ENCODE measurements at places on chromosomes 3 and 15.

DNA sequence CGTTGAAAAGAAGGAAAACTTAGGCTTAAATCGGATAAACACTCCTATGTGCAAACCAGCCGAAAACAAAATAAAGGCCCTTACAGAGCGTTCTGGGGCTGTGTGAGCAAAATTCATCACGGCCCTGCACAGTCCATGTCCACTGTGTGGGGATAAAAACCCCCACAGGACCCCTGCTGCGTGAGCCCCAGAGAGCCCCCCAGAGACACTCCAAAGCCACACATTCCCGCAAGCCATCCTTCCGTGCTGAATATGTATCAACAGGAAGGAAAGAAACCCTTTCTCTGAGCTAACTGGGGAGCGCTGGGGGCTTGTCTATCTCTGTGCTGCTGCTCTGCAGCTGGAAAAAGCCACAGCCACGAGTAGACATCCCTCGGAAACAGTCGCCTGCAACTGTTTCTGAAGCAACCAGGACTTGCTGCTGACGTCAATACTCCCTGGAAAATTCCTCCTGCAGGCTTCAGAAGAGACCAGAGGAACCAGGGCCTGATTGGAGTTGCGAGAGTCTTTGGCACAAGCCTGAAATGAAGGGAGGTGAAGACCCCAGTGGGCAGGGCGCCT lies 72.7 kb downstream of the NUP210 start:
- no peak for DNase-seq

DNA sequence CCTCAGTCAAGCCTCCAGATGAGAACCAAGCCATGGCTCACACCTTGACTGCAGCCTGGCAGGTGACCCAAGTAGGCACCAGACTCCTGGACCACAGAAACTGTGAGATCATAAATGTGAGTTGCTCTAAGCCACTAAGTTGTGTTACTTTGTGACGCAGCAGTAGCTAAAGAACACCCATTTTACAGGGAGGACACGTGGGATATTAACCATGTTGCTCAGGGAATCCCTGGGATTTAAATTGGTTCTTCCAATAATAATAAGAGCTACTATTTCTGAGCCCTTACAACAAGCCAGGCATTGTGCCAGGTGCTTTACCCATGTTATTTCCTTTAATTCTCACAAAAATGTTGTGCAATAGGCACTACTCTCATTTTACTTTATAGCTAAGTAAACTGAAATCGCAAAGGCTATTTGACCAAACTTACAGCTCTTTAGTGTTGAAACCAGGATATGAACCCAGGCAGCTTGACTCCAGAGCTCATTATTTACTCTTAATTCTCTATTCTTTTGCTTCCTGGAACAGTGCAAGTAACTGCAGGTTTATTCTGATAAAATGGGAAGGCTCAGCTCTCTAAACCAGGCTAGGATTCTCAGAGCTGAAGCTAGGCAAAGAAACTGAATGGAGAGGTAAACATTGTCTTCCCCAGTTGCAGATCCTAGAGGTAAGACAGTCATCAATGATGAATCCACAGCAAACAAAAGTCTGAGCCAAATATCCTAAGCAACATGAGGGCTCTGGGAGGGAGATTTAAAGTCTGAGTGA lies 294.4 kb downstream of the KBTBD8 start:
- DNase-seq, result no peak

DNA sequence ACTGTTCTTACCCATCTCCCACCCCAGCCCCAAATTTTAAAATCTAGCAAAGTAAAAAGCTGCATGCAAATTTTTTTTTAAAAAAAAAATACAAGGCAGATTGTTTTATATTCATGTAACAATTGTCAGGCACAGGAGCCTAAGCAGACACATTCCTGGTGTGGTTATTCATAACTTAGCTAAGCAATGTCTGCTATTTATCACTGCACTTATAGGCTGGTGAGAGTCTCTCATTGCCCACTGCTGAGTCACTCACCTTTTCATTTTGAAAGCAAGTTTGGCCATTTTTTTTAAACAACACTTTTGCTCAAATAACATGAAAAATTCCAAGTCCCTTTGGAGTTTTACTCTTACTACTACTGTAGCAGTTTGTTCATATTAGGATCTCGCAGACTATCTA lies 413.9 kb downstream of the RBMS3 start:
- no peak for DNase-seq

DNA sequence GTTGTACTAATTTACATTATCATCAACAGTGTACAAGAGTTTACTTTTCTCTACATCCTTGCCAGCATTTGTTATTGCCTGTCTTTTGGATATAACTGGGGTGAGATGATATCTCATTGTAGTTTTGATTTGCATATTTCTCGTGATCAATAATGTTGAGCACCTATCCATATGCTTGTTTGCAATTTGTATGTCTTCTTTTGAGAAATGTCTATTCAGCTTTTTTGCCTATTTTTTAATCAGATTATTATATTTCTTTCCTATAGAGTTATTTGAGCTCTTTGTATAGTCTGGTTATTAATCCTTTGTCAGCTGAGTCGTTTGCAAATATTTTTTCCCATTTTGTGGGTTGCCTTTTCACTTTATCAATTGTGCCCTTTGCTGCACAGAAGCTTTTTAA lies 540.8 kb upstream of the SGO1 start:
- DNase-seq, result no peak

DNA sequence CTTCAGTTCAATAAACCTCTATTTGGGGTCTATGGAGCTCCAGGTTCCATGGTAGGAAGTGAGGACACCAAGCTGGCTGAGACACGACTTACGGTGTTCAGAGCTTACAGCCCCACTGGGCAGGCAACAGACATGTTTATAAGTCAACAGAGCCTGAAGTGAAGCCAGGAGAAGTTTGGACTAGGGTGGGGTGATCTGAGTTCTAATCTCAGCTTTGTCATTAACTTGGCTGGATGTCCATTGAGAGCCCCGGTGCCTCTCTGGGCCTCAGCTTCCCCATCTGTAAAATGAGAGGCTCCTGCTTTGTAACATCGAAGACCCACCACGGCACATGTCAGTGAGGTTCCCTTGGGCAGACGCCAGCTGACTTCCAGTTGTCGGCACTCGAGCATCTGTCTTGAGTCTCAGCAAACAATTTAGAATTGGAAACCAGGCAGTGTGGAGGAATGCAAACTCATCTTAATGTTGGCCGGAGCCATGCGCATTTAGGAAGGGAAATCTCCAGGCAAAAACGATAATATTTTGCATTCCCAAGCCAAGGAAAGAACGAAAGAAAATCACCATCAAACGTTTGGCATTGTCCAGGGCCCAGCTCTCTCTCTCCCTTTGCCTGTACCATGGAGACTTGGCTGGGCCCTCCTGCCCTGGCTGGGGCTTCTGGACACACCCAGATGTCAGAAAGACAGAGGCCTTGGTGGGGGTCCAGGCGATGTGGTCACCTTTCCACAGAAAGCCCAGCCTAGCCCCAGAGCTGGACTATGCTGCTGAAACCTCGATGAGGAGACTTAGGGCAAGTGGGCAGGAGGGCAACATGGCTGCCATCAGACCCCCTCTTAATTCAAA lies 18.4 kb downstream of the ITGA11 start:
- DNase-seq, result no peak

DNA sequence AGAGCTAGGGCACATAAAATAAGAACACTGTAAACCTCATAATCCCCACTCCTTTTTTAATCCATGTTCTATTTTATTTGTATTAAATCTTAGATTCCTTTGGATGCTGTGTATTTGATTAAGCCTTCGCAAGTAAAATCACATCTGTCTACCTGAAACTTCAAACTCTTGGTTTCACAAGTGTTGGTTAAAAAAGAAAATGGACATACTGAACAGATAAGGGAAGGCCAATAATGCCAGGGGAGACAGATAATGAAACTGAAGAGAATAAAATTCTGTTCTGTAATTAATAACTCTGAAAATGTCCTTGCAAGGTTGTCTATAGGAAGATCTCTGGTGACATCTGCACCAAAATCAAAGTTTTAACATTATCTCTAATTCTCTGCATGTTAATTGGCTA lies 114.2 kb downstream of the ULK4 start:
- no peak for DNase-seq

GRCh38 chr3:125350597-125350996 lies 24.5 kb downstream of the ZNF148 start:
- DNase-seq, result no peak

GRCh38 chr15:39125226-39125625 lies 455.7 kb upstream of the THBS1 start:
- no peak for DNase-seq

- DNase-seq, result no peak
These were observed 133.9 kb upstream of the WNT5A start for GRCh38 chr3:55621026-55621422.

- no peak for DNase-seq
These were observed 3.6 kb downstream of the CCRL2 start for GRCh38 chr3:46410669-46411068.

DNA sequence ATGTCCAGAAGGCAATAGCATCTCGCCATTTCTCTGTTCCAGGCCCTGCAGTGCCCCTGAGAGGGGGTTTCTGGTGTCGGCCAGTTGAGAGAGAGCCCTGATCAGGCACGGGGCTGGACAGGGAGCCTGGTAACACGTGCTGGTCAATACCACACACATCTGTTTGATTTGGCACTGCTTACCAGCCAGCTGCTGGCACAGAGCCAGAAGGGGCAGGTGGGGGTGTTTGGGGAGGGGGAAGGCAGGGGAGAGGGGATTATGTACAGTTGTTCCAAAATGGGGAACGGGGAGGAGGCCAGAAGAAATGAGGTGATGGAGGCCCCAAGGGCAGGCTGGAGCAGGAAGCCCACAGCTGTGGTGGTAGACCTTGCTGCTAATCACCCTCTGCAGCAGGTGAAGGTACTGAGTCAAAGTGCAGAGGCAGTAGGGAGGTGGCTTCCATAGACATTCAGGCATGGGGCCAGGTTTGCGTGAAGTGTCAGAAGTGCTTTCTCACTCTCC lies 153.5 kb upstream of the LPP start:
- no peak for DNase-seq

DNA sequence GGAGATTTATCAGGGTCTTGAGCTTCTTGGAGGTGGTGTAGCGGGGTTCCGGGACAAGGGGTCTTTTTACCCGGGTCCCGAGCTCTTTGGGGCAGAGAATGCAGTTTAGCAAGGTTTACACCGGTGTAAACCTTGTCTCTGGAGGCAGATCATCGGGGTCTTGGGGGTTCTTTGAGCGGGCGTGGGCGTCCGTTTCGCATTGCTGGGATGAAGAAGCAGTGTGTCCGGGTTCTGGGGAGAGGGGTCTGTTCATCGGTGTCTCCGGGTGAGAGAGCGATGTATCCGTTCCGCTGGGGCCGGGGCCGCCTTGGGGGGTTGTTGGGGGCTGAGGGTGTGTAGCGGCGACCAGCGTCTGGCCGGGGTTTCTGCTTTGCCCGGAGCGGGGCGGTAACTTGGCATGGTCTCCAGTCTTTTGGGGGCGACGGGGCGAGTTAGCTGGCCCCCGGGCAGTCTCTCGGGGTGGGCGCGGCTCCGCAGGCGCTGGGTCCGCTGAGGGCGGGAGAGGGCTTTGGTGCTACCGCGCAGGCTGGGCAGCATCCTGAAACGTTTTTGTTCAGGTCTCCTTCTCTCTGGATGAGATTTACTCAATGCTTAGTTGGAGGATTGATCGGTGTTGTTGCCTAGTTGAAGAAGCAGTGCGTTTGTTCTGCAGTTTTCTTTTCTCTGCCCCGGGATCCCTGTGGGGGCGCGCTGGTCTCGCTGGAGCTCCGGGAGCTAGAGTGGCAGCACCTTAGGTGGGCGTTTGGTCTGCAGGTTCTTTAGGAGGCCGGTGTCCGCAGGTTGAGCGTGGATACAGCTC lies 843 bp downstream of the GLCE start:
- no peak for DNase-seq

DNA sequence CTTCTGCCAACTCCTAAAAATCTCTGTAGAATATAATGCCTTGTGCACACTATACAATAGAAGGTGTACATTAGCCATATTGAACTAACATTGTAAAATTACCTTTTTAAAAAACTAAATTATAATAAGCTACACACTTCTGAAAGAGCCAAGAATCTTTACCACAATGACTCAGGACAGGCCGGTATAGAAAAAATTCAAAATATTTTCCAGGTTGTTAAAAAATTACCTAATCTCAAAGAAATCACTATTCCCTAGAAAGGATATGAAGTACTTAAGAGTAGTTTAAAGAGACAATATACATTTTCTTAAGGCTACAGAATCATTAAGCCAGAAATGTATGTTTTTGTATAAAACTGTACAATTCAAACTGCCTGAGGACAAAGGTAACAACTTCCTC lies 48.5 kb downstream of the TJP1 start:
- DNase-seq, result no peak

DNA sequence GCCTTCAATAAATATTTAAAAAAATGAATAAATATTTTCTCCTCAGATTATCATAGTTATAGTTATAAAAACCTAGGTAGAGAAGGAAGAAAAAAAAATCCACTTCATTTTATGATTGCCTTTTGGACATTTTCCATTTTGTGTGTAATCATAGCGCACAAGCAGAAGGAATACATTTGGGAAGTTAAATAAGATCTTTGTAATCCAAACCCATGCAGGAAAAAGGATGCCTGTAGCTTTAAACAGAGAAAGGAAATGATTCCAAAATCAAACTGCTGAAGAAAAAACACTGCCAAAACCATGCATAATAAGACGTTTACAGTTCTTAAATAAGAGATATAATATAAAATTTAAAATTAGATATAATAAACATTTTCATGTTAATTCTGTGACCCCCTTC lies 7.4 kb upstream of the CCDC54 start:
- DNase-seq, result no peak

DNA sequence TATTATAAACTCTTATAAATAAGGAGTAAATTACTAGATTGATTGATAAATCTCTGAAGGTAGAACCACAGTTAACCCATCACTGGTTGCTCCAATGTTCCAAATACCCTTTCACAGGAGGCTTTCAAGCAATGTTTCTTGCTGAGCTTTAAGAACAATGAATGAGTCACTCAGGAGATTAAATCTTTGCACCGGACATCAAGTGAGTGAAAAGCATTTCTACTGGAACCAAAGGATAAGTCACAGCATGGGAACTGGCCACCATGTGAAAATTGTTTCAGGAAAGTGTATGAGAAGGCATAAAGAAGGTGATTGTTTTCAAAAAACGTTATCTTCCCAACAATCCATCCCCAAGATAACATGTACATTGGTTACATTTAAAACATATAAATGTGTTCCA lies 90.6 kb downstream of the CNTN3 start:
- DNase-seq, result no peak

GRCh38 chr3:51715977-51716294 lies 9.1 kb downstream of the GRM2 start:
- DNase-seq, result no peak

DNA sequence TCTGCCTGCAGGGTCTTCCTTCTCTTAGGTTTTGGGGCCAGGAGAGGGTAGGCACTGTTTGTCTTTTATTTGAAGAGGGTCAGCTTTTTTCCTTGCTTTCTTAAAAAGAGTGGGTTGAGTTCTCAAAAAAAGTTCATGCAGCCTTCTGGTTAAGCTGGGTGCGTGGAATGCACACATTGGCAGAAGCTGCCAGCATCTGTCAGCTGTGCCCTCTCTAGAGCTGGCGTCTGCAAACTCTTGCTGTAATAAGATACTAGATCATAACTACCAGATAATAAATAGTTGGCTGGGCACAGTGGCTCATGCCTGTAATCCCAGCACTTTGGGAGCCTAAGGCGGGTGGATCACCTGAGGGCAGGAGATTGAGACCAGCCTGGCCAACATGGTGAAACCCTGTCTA lies 373.4 kb downstream of the OCA2 start:
- no peak for DNase-seq
